Effector memory CD4-positive, alpha-beta T cell (primary cell): ENCODE measurements at places on chromosomes 12 and 14.

GRCh38 chr14:95713596-95714371 is at the start of gene TCL1A:
Gene TCL1A (minus strand): TSS chr14:95714125. CDS start chr14:95714066, 59 bp downstream.
- no peaks in the 10 kb centered on the region for H3K36me3 ChIP-seq
- no peaks in the 10 kb centered on the region for H3K27me3 ChIP-seq
- no peak within 1 kb of the TSS for H3K4me3 ChIP-seq
- no peak within 1 kb of the TSS for H3K27ac ChIP-seq

DNA sequence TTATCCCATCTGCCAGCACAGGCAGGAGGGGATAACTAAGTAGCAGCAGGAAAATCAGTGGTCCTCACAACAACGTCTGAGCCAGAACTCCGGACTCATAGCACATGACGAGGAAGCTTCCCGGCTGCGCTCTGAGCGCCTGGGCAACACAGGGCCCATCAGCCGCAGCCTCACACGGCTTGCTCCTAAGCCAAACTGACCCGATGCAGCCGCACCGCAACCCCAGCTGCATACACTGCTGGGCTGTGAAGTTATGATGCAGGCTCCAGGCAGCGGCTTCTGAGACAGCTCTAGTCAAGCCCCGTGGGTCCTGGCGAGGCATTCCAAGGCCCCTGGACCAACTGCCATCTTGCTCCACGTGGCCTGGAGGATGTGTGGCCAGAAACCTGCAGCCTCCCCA is 28.1 kb downstream of the ZFYVE21 start:
- no peaks in the 10 kb centered on the region for H3K27me3 ChIP-seq
- H3K4me3 ChIP-seq, result no peak overlapping the region
- H3K27ac ChIP-seq, result no peak overlapping the region
- H3K36me3 ChIP-seq, result peaks cover 39% of the 10 kb centered on the region

GRCh38 chr14:61802010-61802568 is 39.9 kb downstream of the SNAPC1 start:
- H3K27ac ChIP-seq, result no peak overlapping the region
- no peaks in the 10 kb centered on the region for H3K4me1 ChIP-seq
- no peaks in the 10 kb centered on the region for H3K36me3 ChIP-seq
- H3K27me3 ChIP-seq, result no peaks in the 10 kb centered on the region
- no peak overlapping the region for H3K4me3 ChIP-seq

DNA sequence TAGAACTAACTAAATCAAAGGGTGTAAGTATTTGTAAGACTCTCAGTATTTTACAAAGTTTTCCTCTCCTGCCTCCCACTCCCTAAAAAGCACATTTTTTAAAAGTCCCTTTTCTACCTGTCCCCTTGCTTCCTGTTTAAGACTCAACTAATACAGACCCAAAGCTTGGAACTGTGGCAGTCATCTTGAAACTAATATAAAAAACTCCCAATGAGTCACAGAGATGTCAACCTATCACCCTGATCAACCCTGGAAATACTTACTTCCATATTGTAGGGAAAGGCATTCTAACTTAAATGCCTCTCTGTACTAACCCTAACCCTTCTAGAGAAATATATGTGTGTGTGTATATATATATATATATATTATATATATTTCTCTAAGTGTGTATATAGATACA is 184.8 kb downstream of the SPTSSA start:
- no peak overlapping the region for H3K27ac ChIP-seq
- H3K27me3 ChIP-seq, result no peaks in the 10 kb centered on the region
- H3K36me3 ChIP-seq, result no peaks in the 10 kb centered on the region
- H3K4me3 ChIP-seq, result no peak overlapping the region
- H3K4me1 ChIP-seq, result no peaks in the 10 kb centered on the region

GRCh38 chr12:110183386-110183785 is 59.2 kb downstream of the IFT81 start:
- H3K4me3 ChIP-seq, result no peak overlapping the region
- no peak for DNase-seq
- no peaks in the 10 kb centered on the region for H3K36me3 ChIP-seq
- H3K27ac ChIP-seq, result no peak overlapping the region
- H3K27me3 ChIP-seq, result no peaks in the 10 kb centered on the region
- H3K4me1 ChIP-seq, result no peaks in the 10 kb centered on the region

DNA sequence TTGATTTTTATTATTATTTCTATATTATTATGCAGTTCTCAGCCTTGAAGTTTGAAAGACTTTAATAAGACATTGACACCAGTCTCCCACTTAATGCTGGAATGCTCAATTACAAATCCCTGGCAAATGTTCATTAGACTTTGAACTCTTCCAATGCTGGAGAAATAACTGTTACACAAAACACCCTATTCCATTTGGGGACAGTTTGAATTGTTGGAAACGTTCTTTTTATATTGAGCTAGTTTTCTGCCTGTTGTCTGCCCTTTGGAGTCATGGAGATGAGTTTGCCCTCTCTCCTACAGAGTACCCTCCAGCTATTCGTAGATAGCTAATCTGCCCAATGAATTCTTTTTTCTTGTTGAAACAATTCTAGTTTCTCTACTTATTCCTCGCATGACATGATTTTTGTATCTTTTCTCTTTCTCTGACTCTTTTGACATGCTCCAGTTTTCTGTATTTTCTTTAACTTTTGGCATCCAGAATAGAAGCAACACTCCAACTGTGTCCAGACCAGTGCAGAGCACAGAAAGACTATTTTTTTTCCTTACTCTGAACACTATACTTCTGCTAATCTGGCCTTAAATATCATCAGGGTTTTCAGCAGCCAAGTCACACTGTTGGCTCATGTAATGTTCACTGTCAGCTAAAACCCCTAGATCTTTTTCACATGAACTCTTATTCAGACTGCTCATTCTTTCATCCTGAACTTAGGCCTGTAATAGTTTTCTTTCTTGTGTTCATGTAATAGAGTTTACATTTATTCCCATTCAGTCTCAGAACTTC is 379.3 kb downstream of the RAD51B start:
- no peaks in the 10 kb centered on the region for H3K27me3 ChIP-seq
- H3K36me3 ChIP-seq, result no peaks in the 10 kb centered on the region
- DNase-seq, result no peak
- H3K4me3 ChIP-seq, result no peak overlapping the region
